ENCODE measurements at places on chromosomes 11 and 22.

DNA sequence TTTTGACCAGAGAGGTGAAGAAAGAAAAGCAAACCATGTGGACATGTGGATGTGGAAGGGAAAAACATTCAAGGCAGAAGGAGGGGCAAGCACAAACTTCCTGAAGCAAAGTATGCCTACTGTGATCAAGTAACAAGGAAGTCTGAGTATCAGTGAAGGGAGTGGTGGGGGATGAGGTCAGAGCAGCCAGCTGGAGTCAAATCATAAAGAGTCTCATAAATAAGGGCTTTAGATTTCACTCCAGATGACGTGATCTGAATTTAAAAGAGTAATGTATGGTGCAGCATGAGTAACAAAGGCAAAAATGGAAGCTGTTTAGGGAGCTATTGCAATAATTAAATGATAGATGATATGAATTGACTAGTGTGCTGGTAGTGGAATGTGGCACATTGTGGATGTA is 665.4 kb upstream of the CCDC90B start:
- no peak for DNase-seq

GRCh38 chr11:106983261-106983660 is 35.0 kb downstream of the GUCY1A2 start:
- no peak for DNase-seq

DNA sequence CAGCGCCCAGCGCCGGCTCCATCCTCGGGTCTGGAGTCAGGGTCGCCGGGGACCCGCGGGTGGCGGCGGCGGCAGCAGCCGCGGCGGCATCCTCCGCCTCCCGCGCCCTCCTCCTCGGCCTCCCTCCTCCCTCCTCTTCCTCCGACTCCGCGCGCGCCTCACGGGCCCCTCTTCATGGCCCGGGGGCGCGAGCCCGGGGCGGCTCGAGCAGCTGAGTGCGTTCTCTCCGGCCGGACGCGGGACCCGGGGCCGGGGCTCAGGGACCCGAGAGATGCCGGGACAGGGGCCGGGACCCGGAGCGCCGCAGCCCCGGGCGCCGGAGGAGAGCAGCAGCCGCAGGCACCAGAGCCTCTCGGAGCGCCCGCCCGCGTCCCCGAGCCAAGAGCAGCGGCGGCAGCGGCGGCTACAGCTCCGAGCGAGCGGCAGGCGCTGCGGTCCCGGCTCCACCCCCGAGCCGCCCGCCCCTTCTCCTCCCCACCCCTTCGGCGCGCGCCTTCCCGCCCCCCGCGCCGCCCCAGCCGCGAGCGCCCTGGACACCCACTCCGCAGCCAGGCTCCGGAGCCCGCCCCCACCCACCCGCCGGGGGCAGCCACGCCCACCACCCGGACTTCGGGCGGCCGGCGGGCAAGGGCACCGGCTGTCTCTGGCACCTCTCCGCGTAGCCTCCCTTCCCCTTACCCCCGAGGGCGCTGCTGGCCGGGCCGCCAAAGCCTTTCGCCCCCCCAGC is at the start of gene CHST1:
Gene CHST1, minus strand, starts transcription at position 417 of the 727 bp plus-strand sequence. CDS start 14,699 bp downstream, outside the sequence.
- peak; percentile 19 for DNase-seq

DNA sequence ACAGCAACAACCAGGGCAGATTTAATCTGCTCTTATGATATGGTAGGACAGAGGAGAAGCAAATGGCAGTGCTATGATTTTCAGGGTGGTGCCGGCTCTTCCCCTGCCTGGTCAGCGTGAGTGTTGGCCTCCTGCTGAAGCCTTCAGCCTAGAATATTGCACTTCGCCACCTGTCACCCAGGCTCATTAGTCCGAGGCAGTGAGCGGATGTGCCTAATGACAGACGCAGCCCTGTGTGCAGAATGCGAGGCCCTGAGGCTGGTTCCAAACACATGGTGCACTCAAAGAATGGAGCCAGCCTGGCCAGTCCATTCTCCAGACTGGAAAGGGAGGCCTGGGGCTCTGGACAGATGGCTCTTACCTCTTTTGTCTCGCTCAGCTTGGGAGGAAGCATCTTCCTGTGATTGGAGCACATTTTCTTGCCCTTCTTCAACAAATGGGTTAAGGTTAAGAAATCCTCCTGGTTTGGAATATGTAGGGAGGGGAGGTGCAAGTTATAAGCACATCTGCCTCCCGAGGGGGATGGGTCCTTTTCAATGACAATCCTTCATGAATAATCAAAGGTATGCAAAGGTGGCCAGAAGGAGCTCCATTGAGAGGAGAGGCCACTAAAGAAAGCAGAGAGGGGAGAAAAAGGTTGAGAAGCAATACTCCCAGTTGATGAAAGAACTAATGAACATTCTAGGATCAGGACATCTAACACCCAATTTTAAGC is 39.7 kb upstream of the GALNT18 start:
- no peak for DNase-seq

GRCh38 chr22:29224859-29225410 is 19.2 kb downstream of the EMID1 start:
- no peak for DNase-seq

DNA sequence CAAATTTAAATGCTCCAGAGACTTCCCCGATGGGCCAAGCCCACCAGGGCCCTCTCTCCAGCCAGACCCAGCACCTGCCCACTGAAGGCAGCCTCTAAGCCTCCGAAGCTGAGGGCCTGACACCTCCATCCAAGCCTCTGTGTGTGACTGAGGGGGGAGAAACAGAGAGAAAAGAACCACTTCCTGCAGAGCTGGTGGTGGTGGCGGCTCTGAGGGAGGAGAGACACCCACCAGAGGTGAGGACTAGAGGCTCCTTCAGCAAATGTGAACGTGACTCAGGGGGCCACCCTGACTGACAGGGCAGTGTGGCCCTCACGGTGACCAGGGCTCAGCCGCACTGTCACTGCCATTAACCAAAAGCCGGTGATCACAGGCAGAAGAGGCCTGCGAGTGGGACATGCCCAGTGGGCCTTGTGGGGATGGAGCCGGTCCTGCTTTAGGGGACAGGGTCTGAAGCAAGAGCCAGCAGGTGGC is 31.0 kb upstream of the CD5 start:
- no peak for DNase-seq

- DNase-seq, result no peak
Measured at GRCh38 chr11:18778468-18778867, 13.1 kb downstream of the PTPN5 start.

GRCh38 chr22:37273126-37273845 is 9.0 kb upstream of the CYTH4 start:
- DNase-seq, result no peak

DNA sequence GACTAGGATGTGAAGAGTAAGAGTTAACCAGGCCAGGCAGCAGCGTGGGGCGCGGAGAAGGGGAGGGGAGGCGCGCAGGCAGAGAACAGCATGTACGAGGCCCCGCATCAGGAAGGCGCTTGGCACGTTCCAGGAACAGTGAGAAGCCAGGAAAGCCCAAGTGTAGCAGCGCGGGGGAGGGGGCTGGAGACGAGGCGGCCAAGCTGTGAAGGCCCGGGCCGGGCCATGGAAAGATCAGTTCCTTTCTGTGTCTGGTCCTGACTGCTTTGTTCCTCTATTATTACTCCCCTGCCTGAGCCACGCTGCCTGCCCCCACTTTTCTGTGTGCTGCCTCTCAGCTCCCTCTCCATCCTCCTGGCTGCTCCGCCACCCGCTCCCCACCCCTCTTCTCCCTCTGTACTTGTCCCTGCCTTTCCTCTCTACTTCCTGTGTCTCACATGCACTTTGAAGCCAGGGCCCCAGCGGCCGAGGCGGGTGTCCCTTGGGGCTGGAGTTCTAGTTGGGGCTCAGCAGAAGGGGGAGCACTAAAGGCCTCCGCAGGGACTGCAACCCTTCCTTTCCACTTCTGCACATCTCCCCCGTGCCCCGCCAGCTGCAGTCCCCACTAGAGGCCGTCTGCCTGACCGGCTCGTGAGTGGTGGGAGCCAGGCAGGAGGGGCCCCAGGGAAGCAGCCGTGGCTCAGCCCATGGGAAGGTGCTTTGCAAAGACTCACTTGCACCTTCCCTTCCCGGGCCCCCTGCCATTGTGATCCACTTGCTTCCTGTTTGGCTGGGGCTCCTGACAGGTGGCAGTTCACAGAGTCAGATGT is 63.7 kb downstream of the PRDM11 start:
- DNase-seq, result no peak

DNA sequence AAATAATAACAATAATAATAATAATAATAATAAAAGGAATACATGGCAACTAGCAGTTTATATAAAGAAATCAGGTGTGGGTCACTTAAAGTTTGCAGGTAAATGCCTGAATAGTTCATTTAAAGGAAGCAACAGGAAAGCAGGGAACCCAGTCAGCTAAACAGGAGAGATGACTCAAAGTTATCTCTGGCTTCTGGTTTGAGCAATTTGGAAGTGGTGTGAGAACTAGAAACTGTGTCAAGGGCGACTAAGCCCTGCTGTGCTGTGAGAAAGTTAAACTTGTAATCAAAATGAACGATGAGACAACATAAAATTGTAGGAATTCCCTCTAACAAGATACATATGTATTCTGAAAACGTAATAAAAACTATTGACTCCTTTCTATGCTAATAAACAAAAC is 35.5 kb downstream of the SLC22A9 start:
- DNase-seq, result no peak

GRCh38 chr11:111336062-111336461 is 37.7 kb downstream of the POU2AF3 start:
- no peak for DNase-seq

GRCh38 chr22:23178512-23179254 is 1.6 kb upstream of the BCR start:
- peak; percentile 36 for DNase-seq

GRCh38 chr11:113311536-113311935 is 2.8 kb upstream of the TTC12 start:
- no peak for DNase-seq

DNA sequence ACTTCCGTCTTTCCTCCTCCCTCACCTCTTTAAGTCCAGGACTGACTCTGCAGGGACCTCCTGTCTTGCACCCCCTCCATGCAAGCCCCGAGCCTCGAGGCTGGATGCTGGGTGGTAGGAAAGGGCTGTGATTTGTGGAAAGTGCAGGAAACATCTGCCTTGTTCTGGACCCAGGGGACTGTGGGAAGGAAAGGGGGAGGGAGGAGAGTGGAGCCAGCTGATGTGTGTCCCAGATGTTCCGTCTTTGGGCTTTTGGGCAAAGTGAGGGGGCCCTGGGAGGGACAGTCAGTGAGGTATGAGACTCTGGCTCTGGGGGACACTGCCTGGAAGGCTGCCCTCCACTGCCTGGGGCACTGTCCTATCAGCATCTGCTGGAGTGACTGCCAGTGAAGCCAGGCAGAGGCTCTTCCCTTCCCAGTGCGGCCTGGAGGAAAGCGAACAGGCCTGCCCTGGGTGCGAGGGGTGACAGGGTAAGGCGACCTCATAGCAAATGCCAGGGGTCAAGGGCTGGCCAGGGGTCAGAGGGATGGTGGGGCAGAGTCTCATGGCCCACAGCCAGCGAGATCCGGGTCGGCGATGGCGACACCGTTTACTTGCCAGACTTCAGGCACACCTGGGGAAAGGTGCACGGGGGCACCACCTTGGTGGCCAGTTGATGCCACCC is 1.7 kb downstream of the MRGPRD start:
- no peak for DNase-seq

DNA sequence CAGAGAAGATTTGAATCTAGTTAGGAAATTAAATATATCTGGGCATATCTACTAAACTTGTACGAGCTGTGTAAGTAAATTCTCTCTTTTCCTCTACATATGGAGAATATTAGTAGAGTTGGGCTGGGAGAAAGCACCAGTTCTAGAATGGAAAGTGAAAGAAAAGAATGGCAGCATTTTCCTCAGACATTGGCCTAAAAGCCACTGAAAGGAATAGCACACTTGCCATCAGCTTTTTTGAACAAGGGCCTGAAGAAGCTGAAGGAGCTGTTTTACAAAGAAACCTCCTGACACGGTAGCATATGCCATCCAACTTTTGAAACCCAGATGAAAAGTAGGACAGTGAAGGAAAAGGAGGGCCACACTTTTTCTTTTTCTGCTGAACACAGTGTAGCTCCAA is 1563.7 kb upstream of the TENM4 start:
- DNase-seq, result no peak

DNA sequence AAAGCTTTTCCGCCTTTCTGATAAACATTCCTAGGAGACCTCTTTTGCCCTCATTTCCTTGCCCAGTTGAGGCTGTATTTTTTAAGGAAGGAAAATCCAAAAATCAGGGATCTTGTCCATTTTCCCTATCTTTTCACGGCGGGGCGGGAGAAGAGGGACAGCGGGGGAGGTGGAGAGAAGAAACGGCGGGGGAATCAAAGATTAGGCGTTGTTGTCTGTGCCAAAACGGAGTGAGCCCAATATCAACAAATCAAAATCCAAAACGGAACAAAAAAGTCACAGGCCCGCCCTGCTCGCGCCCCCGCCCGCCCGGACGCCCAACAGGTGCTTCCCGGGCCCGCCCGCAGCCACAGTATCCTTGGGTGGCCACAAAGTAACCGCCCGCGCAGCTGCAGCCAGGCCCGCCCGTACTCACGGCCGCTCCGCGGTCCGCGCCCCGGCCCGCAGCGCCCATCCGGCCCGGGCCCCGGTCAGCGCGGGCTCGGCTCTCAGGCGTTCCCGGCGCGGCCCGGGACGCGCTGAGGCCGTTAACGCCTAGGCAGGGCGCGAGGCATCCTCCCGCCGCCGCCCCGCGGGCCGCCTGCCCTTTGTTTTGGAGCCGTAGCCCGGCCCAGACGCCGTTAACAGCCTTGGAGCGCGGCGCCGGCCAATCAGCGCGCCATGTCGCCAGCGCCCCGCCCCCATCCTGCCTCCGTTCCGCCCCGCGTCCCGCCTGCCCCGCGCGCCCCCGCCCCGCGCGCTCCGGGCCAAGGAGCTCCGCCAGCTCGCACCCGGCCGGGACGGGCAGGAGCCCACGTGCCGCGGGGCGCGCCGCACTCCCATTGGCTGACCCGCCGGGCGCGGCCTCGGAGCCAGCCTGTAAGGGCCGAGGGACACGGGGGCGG is at the start of gene YPEL1:
Gene YPEL1, minus strand, starts transcription at position 595 of the 884 bp plus-strand sequence. CDS start 25,050 bp downstream, outside the sequence.
- peak; percentile 98 for DNase-seq

DNA sequence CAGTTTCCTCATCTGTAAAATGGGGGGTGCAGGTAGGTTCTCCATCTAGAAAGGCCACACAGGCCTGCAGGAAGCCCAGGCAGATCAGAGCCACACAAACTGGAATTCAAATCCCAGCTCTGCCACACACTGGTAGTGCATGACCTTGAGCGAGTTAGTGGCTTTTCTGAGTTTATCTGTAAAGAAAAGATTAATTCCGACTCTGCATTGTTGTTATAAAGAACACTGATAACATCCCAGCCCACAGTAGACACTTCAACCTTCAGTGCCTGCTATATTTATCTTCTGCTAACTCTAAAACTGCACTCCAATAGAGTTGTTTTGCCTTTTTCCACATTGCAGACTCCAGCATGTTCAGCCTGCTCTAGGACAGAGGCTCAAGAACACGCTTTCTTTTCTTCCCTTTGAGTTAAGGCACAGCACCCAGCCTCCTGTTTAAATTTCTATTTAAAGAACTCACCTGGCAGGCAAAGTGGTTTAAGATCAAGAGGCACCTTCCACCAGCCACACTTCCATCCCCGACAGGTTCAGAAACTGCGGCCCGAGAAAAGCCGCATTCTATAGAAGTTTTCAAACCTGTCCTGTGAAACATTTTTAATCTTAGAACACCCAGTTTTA is 133.9 kb downstream of the PLEKHA7 start:
- no peak for DNase-seq

DNA sequence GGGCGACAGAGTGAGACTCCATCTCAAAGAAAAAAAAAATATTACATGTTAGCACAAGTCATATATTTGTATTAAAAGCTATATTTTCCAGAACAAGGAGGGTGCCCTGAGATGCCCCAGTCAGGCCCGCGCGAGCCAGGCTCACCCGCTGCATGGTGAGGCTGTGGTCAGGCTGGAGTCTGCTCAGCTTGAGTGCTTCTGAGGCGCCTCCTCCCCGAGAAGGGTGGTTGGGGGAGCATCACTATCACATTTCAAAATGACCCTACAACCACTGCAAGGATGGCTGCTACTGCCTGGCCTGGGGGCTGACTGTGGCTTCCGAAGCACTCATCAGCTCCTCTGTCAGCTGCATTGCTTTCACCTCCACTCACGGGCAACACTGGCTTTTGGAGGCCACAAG is 77.1 kb downstream of the SCUBE1 start:
- DNase-seq, result no peak
